ENCODE measurements at places on chromosomes 7 and 10. TPM values are rescaled to one million over a fixed set of nuclear protein-coding genes. Genes with fewer than 3 reads are reported as not detected.

DNA sequence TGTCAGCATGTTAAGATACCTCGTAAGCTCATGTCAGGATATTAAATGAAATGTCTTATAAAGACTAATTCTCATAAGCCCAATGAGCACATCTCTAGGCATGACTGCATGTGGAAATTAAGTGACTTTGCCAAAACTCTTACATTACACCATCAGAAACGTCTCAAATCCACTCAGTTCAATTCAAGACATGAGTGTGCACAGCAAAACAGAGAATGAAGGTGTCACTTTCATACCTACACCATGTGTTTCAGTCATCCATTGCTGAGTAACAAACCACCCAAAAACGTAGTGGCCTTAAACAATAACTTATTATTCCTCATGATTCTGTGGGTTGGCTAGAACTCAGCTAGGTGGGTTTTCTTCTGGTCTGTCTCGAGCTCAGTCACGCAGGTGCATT lies 99.8 kb downstream of the ATE1 start:
- no peak for DNase-seq

- no peak for DNase-seq
Observed at GRCh38 chr10:349081-349480, 213.8 kb downstream of the ZMYND11 start.

GRCh38 chr10:36018996-36019395 lies 376.9 kb upstream of the FZD8 start:
- no peak for DNase-seq

PALD1 gene
- total RNA-seq = 1.2 TPM

GRCh38 chr10:88062798-88063472 lies 199.5 kb downstream of the PTEN start:
- no peak for DNase-seq

ENKUR gene
- total RNA-seq = not detected

DNA sequence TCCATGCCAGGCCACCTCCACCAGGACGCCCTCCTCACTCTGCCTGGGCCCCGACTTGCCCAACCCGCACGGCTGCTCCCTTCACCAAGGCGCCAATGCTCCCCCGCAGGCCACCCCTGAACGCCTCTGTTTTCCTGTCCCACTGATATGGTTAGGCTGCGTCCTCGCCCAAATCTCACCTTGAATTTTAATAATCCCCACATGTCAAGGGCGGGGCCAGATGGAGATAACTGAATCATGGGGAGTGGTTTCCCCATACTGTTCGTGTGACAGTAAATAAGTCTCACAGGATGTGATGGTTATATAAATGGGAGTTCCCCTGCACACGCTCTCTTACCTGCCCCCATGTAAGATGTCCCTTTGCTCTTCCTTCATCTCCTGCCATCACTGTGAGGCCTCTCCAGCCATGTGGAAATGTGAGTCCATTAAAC lies 29.8 kb downstream of the RSU1 start:
- peak; percentile 61 for DNase-seq

DNA sequence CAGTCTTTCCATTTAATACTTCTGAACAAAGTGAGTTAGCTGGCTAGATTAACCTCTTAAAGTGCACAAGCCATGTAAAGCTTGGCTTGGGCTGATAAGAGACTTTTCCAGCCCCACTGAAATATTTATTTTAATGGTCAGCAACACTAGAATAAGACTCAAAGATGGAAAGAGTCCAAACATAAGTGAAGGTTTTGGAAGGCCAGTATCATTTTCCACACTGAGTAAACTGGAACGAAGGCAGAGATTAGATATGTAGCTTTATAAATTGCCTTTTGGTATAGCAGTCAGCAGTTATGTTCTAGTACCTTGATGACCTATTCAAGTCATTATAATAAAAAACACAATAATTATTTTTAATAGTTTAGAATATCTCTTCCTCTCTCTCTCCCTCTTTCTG lies 102.2 kb downstream of the HDAC9 start:
- no peak for DNase-seq

GRCh38 chr10:98255146-98255877 lies 12.7 kb downstream of the LOXL4 start:
- DNase-seq = no peak

TAS2R16 gene
- not detected for total RNA-seq

CLCN1 gene
- not detected for total RNA-seq

- DNase-seq = no peak
Observed at GRCh38 chr7:116984917-116985316, 31.6 kb downstream of the ST7 start.

GRCh38 chr7:31735991-31736982 lies 49.3 kb downstream of the PPP1R17 start:
- no peak for DNase-seq

GRCh38 chr10:70274643-70275042 lies 9.2 kb downstream of the NPFFR1 start:
- DNase-seq = no peak

DNA sequence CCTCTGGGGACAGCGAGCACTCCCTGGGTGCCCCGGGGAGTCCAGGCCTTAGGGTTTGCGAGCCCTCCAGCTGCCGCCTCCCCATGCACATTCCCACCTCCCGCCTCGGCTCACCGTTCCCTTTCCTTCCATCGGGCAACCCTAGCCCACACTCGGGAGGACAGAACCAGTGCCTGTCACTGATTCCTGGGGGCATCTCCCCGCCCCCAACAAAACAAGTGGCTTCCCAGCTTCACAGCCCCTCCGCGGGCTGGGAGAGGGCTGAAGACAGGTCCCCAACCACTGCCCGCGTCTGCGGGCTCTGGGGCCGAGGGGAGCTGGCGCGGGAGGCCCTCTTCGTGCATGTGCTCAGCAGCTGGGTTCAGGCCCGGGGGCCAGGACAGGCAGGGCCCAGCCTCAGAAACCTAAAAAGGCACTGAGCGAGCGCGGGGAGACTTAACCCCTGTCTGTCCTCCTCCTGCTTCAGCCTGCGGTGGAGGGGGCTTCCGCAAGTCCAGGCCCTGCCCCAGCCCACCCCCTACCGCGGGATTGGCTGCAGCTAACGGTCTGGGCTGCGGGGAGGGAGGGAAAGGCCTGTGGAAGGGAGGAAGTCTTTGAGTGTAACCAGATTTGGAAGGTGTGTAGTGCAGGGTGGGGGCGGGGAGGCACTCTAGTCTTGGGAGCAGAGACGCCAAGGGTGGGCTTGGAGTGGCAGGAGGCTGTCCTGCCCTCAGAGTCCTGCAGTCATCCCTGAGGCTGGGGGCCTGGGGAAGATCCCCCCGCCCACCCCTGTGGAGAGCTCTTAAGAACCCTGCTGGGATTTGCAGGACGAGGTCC lies 1.2 kb downstream of the FLNC start:
- DNase-seq = no peak

- no peak for DNase-seq
Observed at GRCh38 chr7:90828601-90829000, 232.5 kb downstream of the CDK14 start.

NFE2L3 gene
- 12.0 TPM for total RNA-seq

COBL gene
- total RNA-seq = not detected

- no peak for DNase-seq
Observed at GRCh38 chr10:131993275-131993674, 11.6 kb upstream of the BNIP3 start.

DNA sequence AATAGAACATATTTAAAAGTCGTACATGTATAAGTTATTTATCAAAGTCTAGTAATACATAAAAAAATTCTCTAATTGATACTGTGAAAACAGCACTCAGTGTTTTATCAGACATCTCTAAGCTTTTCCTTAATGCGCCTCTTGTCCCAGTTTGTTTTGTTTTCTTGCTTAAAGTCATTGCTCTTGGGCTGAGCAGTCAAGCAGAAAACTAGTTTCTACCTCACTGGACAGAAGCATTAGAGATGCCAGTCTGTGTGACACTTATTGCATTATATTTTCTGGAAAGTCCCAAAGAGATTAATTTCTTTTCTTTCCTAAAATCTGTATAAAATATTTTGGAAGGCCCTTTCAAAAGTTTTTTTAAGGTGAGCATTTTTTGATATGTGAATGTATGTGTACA lies 236.2 kb downstream of the PCLO start:
- no peak for DNase-seq

- no peak for DNase-seq
Observed at GRCh38 chr7:144049491-144049890, 743 bp downstream of the OR2A5 start.

STK31 gene
- 0.15 TPM for total RNA-seq

- no peak for DNase-seq
Observed at GRCh38 chr7:2986561-2986960, 57.1 kb downstream of the CARD11 start.

GRCh38 chr10:88129013-88129412 lies 265.6 kb downstream of the PTEN start:
- no peak for DNase-seq

DNA sequence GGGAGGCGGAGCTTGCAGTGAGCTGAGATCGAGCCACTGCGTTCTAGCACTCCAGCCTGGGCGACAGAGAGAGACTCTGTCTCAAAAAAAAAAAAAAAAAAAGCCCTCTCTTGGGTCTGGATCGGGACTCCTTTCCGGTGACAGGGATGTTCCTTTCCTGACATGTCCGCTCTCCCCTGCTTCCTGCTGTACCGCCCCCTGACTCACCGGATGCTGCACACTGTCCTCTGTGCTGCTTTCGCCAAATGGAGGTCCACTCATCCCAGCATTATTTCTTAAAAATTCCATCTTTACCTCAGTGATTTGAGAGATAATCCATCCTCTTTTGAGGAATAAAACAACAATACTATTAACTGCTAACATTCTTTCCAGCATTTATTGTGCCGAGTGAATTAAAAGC lies 113.8 kb upstream of the EEPD1 start:
- DNase-seq = no peak

- DNase-seq = no peak
Observed at GRCh38 chr10:110350812-110351211, 46.1 kb upstream of the SMNDC1 start.

- DNase-seq = no peak
Observed at GRCh38 chr7:157964521-157964920, 623.1 kb downstream of the PTPRN2 start.

GRCh38 chr10:73910764-73911552 lies at the start of gene PLAU:
PLAU (plus strand) TSS chr10:73911132; CDS start chr10:73911556, 424 bp downstream.
- DNase-seq = peak; percentile 40

ZNF746 gene
- total RNA-seq = 21.9 TPM

GRCh38 chr7:130063036-130063435 lies 7.3 kb upstream of the KLHDC10 start:
- DNase-seq = peak; percentile 72

DNA sequence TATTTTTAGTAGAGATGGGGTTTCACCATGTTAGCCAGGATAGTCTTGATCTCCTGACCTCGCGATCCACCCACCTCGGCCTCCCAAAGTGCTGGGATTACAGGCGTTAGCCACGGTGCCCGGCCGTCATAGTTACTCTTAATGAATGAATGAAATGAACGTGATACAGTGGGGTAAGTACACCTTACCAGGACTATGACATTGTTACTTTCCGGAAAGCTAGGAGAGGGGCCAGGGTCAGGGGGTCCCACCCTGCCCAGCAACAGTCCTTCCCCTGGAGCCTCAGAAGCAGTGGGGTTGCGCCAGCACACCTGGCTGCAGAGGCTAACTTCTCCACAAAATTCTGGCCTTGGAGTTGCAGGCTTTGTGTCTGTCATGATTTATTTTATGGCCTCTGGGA lies 21.4 kb downstream of the VSTM4 start:
- DNase-seq = no peak

TMEM196 gene
- total RNA-seq = not detected

DNA sequence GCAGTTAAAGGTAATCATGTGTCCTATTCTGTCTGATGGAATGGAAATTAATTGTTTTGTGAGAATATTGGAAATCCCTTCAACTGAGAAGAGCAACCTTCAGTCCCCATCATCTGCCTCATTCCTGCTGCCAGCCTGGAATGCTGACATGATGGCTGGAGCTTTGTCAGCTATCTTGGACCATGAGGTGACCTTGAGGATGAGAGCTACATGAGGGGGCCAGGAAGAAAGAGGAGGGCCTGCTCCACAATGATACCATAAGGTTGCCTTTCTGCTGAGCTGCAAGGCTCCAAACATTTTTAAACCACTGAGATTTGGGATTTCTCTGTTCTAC lies 40.7 kb upstream of the C10orf71 start:
- no peak for DNase-seq

IGF2BP3 gene
- total RNA-seq = 1.2 TPM

GRCh38 chr10:6014241-6014761 lies 37.0 kb upstream of the IL15RA start:
- peak; percentile 76 for DNase-seq

- DNase-seq = peak; percentile 51
Observed at GRCh38 chr7:103447073-103447960, 1.3 kb upstream of the SLC26A5 start.

PRTFDC1 gene
- total RNA-seq = 0.27 TPM

DNA sequence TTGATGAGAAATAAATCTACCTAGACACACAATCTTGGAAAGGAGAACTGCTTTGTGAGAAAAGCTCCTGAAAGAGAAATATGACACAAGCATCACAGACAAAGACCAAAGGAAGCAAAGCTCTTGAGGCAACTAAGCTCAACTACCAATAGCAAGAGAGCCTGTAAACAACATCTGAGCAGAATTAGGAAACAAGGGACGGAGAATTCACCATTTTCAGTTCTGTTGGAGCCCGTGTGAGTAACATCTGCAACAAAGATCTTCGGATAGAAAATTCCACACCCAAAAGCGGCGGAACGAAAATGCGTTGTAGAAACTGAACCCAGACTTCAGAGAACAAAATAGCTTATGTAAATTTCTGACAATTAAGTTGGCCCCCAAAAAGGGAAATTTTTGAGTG lies 909.9 kb upstream of the MBL2 start:
- no peak for DNase-seq

DNA sequence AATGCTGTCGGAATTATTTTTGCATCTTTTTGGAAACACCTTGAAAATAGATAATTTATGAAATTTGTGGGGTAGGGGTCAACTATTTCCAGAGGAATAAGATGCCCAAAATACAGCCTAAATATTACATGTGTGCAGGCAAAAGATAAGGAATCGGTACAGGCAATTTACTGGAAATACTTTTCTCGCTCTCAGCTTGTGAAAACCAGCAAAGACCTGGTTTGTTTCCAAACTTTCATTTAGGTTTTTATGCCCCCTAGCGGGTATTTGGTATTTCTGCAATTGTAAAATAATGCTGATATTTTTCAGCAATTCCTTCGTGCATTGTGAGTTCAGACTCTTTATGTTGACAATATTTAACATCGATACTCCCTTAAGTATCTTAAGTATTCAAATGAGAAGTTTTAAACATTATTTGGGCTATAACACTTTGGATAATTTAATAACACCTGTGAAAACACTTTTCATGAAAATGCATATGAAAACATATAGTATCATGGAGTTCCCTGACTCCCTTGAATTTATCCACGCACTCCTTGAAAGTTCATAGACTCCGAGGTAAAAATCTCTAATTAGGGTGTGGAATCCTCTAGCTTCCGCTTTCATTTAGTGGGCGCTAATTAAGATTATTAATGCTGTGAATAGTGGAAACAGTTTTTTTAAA lies 132.4 kb downstream of the TSPAN12 start:
- DNase-seq = no peak

FAM25A gene
- total RNA-seq = not detected

BTBD16 gene
- not detected for total RNA-seq

BMPR1A gene
- total RNA-seq = 11.7 TPM

DNA sequence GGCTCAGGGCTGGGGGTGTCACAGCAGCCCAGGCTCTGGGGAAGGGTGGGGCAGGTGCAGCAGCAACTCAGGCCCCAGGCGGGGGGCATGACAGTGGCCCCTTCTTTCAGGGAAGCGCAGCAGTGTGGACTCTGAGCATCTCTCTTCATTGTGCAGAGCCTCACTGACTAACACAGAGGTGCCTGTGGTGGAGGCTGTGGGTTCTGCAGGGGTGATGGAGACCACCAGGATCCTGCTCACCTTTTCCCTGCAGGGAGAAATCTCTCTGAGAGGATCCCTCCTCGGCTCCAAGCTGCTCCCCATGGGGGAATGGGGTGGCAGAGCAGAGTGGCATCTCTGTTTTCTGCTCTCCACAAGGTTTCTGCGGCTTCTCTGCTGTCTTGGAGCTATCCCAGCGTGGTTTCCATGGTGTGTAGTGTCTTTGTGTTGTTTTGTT lies 37.8 kb upstream of the SHH start:
- no peak for DNase-seq

Data from activated CD4-positive, alpha-beta T cell treated with anti-CD3 and anti-CD28 coated beads, Interleukin-2, amount 10 ng/mL, durations not matched to agents 7 days and 5 days (primary cell).